ENCODE measurements at places on chromosomes 2 and 18.
A peak's percentile ranks its signal among the peaks of the same experiment; 100 is the strongest.

- no peak for DNase-seq
These were observed 95.2 kb downstream of the TTC32 start for GRCh38 chr2:19806591-19806990.

GRCh38 chr2:149701241-149701640 is 113.7 kb upstream of the MMADHC start:
- DNase-seq = no peak

DNA sequence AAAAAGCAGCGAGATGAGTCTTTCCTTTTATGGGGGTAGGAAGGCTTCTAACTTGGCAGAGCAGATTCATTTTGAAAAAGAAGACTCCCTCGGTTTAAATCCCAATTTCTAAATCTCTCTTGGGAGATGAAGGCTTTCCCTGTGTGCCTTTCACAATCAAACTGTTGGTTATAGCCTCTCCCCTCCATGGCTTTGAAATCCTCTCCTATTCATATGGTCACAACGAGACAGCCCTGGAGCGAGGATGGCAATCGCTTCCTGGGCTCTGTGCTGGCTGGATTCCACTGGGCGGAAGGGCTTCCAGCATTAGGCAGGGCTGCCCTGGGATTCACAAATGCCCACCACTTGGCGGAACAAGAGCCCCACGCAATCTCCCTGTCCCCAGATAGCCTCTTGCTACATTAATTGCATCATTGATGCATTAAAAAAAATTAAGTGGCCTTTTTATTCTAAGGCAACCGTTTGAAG is 1.6 kb downstream of the CAVIN2 start:
- no peak for DNase-seq

GRCh38 chr2:233764264-233764663 is 4.2 kb downstream of the UGT1A1 start:
- DNase-seq = no peak

GRCh38 chr2:42180300-42180699 is 11.1 kb downstream of the EML4 start:
- DNase-seq = no peak

DNA sequence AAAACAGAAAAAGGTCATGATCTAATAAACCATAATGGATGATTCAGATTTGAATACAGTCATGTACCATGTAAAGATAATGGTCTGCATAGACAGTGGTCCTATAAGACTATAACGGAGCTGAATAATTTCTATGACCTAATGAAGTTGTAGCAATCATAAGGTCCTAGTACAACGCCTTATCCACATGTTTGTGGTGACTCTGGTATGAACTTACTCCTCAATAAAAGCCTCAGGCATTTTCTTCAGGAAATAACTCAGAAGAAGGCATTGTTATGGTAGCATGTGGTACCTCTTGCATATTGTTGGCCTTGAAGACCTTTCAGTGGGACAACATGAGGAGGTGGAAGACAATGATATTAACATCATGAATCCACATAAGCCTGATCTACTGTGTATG is 883.3 kb downstream of the CNTNAP5 start:
- no peak for DNase-seq

DNA sequence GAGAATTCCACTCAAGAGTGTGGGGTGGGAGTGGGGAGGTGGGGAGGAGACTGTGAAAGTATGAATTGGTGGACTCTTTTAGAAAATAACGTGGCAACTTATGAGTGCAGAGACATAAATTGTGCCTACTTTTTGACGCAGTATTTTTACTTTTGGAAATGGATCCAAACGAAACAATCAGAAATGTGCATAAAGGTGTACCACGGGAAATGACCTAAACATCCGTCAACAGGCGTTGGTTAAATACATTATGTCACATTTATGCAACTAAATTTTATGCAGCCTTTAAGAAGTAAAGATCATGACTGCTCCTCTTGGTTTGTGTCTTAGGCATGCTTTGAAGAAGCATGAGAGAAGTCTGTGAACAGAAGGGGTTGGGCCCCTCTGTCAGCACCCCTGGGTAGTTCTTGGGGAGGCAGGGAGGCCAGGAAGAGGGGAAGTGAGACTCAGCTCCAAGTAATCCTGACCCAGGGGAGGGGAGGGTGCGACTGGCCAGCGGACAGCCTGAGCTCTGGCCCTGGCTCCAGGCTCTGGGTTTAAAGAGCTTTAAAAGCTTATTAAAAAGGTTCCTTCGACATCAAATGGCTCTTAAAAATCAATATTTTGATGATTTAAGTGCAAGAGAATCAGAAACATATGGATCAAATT is 126.4 kb upstream of the HAAO start:
- no peak for DNase-seq

- no peak for DNase-seq
These were observed 1.0 kb upstream of the CUL3 start for GRCh38 chr2:224586127-224586695.

DNA sequence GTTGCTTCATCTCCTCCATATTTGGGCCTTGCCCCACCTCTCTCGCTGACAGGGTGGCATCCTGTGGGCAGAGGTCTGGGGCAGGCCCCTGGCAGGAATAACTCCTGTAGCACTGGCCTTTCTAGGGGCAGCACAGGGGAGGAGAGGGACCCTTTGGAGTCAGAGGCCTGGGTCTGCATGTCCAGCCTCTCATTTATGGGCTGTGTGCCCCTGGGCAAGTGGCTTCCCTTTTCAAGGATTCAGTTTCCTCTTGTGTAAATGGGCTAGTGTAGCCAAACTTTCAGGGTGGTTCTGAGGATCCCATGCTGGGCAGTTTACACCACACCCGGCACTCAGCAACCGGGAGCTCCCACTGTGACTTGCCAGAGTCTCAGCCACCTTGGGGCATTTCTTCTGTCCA is 23.4 kb downstream of the ADRA2B start:
- no peak for DNase-seq

- no peak for DNase-seq
These were observed 213.4 kb downstream of the HNMT start for GRCh38 chr2:138177693-138178092.

GRCh38 chr2:39437522-39438296 is 624 bp upstream of the MAP4K3 start:
- DNase-seq = no peak

DNA sequence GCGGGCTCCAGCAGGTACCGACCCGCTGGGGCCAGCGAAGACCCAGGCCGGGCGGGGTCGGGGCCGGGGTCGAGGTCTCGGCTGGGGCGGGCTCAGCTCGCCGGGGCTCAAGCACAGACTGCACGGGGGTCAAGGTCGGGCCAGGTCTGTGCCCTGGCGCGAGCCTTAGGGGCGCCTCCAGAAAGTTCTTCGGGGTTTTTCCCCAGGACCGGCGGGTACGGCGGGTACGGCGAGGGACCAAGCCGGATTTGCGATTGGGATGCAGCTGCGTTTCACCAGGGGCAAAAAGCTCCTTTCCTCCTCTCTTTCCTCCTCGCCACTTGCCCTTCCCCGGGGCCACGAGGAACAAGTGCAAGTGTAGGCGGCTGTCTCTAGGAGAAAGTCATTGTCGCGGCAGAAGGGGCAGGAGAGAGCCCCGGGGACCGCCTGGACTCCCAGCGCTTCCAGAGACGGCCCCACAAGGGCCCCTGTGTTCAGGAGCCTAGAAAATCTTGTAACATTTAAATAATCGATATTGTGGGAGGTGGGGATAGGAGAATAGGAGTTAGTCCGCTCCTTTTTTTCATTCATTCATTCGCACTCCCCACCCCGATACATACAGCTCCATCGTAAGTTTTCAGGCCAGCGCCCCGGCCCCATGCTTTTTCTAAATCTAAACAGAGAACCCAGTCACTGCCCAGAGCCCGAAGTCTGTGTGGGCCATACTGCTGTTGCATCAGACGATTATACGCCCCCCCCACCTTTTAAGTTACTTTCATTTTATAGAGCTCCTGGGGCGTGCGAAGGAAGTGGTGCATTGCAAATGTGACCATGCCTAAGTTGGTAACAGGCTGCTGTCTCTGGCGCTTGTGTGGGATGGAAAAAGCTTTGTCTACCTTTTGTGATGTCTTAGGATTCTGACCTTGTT is 679 bp downstream of the PMAIP1 start:
- no peak for DNase-seq

DNA sequence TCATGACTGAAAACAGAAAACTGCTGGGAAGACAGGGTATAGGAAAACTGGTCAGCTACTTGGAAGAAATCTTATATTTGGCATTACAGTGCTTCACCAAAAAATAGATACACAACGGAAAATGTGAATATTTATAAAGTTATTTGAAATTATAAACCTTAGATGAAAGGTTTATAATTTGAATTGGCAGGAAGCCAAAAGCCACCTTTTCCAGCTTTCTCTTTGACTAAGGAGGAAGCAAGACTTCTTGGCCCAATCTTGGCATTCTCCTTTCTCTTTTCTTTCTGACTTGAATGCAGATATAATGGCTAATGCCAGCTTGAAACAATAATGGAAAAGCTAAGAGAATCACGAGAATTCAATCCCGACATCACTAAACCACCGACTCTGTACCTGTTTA is 196.5 kb upstream of the PIK3C3 start:
- DNase-seq = no peak

DNA sequence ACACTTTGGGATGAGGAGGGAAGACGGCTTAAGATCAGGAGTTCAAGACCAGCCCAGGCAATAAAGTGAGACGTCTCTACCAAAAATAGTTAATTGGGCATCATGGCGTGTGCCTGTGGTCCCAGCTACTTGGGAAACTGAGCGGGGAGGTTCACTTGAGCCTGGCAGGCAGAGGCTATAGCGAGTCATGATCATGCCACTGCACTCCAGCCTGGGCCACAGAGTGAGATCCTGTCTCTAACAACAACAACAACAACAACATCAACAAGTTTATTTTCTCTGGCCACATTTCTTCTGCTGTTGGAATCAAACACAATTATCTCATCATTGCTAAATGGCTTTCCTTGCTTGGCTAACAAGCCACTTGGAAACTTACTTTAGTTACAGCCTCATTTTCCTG is 13.4 kb downstream of the NIFK start:
- no peak for DNase-seq

GRCh38 chr2:131413148-131413747 is 49.3 kb upstream of the RAB6D start:
- DNase-seq = peak; percentile 67

DNA sequence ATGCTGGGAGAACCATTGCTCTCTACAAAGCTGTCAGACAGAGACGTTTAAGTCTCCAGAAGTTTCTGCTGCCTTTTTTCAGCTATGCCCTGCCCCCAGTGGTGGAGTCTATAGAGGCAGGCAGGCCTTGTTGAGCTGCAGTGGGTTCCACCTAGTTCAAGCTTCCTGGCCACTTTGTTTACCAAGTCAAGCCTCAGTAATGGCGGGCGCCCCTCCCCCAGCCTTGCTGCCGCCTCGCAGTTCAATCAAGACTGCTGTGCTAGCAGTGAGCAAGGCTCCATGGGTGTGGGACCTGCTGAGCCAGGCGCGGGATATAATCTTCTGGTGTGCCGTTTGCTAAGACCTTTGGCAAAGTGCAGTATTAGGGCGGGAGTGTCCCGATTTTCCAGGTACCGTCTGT is 52.7 kb upstream of the SCYGR2 start:
- no peak for DNase-seq

GRCh38 chr2:112121682-112122254 is 16.4 kb upstream of the FBLN7 start:
- no peak for DNase-seq

- no peak for DNase-seq
These were observed 710.2 kb upstream of the SLC39A10 start for GRCh38 chr2:194946826-194947225.

- DNase-seq = no peak
These were observed 138.0 kb downstream of the ZFP36L2 start for GRCh38 chr2:43088143-43089073.

DNA sequence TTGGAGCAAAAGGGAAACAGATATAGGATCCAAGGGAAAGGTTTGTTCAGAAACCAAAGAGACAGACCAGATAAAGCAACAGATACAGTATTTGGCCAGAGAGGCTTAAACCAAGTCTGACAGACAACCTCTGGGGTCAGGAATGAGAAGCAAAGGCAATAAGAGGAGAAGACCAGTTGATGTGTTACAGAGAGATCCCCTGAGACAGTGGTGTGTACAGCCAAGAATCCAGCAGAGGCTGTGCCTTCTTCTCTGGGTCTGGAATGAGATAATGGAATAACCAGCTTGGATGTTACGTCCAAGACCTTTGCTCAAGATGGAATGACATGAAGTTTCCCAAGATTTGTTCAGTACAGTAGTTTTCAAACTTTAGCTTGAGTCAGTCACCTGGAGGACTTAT is 61.1 kb downstream of the MDH1 start:
- no peak for DNase-seq

All from left renal cortex interstitium (tissue), 4 donors.